ENCODE measurements at places on chromosomes 4 and X. TPM values are rescaled to one million over a fixed set of nuclear protein-coding genes. Genes with fewer than 3 reads are reported as not detected.

KANTR gene
- 12.3 TPM for total RNA-seq

PABPC1L2A gene
- not detected for total RNA-seq

USP53 gene
- 70.7 TPM for total RNA-seq

TRPC5OS gene
- total RNA-seq = not detected

GRCh38 chr4:101527188-101527587, 179.9 kb upstream of the PPP3CA start:
- DNase-seq = no peak

DNA sequence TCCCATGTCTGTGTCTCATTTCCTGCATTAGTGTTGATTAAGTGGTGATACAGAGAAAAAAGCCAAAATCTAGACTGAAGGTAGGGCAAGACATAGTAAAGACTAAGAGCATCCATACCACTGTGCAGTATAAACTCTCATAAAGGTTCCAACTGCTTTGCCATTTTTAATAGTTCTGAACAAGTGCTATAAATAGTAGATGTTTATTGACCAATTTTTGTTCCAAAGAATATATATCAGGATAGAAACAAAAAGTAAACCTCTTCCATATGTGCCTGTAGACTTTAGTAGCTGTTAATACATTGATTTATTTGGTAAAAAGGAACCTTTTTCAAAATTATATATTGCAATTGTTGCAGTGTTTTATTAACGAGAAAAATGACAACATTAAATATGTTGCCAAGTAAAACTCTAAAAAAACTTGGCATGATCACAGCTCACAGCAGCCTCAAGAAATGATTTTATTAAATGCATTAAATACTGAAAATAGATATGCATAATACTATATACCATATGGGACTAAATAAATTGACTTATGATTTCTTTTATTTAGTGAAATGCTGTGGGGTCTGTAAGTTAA, 22.3 kb upstream of the AASDH start:
- no peak for DNase-seq

- peak; percentile 43 for DNase-seq
Measured at GRCh38 chr4:19508442-19508841, 743.3 kb upstream of the SLIT2 start.

DNA sequence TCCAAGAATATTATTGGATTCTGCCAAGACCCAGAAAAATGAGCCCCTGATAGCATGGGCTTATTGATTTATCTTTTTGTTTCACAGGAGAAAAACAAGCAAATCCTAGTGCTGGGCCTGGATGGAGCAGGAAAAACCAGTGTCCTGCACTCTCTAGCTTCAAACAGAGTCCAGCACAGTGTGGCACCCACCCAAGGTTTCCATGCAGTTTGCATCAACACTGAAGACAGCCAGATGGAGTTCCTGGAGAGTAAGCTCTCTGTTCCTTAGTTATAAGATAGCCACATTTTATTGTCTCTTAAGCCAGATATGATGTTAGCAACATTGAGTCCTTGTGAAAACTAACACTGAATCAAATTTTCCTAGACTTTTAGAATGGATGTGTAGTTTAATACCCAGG, 5.5 kb downstream of the ARL9 start:
- no peak for DNase-seq

Data from osteoblast (primary cell).